ENCODE measurements at places on chromosomes 11 and 22. TPM values are rescaled to one million over a fixed set of nuclear protein-coding genes. Genes with fewer than 3 reads are reported as not detected.

CCDC73 gene
- total RNA-seq, result not detected

MMP8 gene
- total RNA-seq, result not detected

IL17REL gene
- total RNA-seq, result 0.55 TPM

CSKMT gene
- 4.7 TPM for total RNA-seq

VSIG2 gene
- 0.55 TPM for total RNA-seq

NEU3 gene
- 20.1 TPM for total RNA-seq

CARNS1 gene
- total RNA-seq, result 5.1 TPM

OLFML1 gene
- 25.7 TPM for total RNA-seq

CRACR2B gene
- total RNA-seq, result 9.5 TPM

CRYBB3 gene
- 325 TPM for total RNA-seq

CRYBA4 gene
- total RNA-seq, result 3,745 TPM

OR8B2 gene
- not detected for total RNA-seq

MADD gene
- 115 TPM for total RNA-seq

ROBO4 gene
- total RNA-seq, result 17.7 TPM

P2RY6 gene
- total RNA-seq, result 0.44 TPM

PLEKHB1 gene
- 91.2 TPM for total RNA-seq

ARFGAP3 gene
- total RNA-seq, result 60.7 TPM

TRPC6 gene
- total RNA-seq, result 11.6 TPM

OR51A4 gene
- not detected for total RNA-seq

PGA5 gene
- total RNA-seq, result not detected

Measured in camera-type eye (tissue), 1 donor.